ENCODE measurements at places on chromosomes 16 and 17. TPM values are rescaled to one million over a fixed set of nuclear protein-coding genes. Genes with fewer than 3 reads are reported as not detected.

Gene CCL14
- total RNA-seq: 2.7 TPM

Gene LHX1
- not detected for total RNA-seq

Gene SEPTIN12
- total RNA-seq: not detected

Gene EFCAB5
- total RNA-seq: not detected

Gene KRT9
- total RNA-seq: not detected

Gene TBC1D3C
- 0.15 TPM for total RNA-seq

Gene SNAI3
- 0.95 TPM for total RNA-seq

Gene RGS11
- total RNA-seq: 4.8 TPM

Gene CTDNEP1
- 52.1 TPM for total RNA-seq

Gene UTS2R
- total RNA-seq: not detected

Gene KRT25
- not detected for total RNA-seq

Gene UBB
- total RNA-seq: 410 TPM

Gene MAP2K6
- 2.2 TPM for total RNA-seq

Gene MILR1
- total RNA-seq: 8.1 TPM
